ENCODE measurements at places on chromosomes 12 and 14.

- DNase-seq, result no peak
These were observed 7.0 kb downstream of the SYNE3 start for GRCh38 chr14:95509495-95509894.

- no peak for DNase-seq
These were observed 5.4 kb upstream of the LRIG3 start for GRCh38 chr12:58925751-58926150.

DNA sequence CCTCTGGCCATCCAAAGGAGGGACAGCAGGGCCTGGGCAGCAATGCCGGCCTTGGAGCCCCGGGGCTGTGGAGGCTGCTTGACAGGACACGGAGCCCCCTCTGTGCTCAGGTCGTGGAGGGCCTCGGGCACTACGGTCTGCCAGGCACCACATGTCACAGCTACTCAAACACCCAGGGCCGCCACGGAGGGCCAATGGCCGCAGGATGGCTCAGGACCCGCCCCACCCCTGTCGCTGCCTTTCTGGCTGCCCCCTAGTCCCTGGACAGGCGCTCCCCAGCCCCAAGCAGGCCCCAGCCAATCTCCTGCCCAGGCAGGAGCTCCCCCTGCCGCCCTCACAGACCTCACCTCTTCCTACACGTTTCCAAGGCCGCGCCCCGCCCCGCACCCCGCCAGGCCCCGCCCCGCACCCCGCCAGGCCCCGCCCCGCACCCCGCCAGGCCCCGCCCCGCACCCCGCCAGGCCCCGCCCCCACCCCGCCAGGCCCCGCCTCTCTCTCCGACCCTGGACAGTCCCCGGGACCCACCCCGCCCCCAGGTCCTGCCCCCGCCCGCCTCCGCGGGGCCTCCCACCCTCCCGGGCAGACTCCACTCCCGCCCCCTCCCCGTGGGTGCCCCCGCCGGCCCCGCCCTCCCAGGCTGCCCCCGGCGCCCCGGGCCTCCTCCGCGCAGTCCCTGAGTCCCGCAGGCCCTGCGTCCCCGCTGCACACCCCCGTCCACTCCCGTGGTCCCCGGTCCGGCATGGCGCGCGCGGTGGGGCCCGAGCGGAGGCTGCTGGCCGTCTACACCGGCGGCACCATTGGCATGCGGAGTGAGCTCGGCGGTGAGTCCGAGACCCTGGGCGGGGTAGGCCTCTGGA lies at the start of gene ASPG:
TSS of gene ASPG (plus strand) at position 669 of the 857 bp plus-strand sequence. CDS start at position 740, 71 bp downstream.
- no peak for DNase-seq

- DNase-seq, result peak; percentile 76
These were observed 431 bp upstream of the RHOJ start for GRCh38 chr14:63203618-63204406.

- peak; percentile 16 for DNase-seq
These were observed 234.8 kb downstream of the PIK3C2G start for GRCh38 chr12:18496156-18496555.

- no peak for DNase-seq
These were observed 7.1 kb downstream of the PGAM5 start for GRCh38 chr12:132717531-132718387.

GRCh38 chr14:92551044-92551841 lies 37.7 kb downstream of the RIN3 start:
- DNase-seq, result no peak

- DNase-seq, result no peak
These were observed 172.9 kb downstream of the CEP128 start for GRCh38 chr14:80768646-80769045.
